ENCODE measurements at places on chromosomes 2 and 18.

- no peak for DNase-seq
Observed at GRCh38 chr2:73903313-73903712, 10.5 kb downstream of the ACTG2 start.

DNA sequence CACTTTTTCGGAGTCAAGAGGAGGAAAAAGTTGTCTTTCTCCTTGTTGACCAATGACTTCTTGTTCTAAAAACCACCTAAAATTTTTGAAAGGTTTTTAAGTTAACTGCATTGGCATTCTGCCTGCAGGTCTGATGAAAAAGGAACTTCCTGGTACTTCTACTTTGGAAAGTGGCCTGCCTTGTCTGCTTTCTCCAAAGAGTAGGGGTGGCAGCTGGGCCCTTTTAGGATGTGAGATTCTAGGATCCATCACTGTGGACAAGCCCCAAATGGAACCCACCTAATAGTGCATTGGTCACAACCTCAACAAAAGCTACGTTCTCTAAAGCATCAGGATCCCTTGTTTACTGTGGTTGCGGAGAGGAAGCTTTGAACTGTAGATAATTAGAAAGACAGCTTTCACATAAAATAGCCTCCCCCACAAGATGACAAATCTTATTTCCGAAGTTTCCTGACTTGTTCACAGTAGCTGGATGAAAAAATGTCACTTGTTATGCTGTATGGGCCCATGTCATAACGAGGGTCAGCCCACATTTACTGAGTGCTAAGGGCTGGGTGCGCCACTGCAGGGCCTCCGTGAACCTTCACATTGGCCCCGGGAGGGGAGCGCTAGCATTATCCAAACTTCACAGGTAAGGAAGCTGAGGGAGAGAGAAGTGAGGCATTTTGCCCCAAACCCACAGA lies 17.4 kb downstream of the ASPRV1 start:
- no peak for DNase-seq

DNA sequence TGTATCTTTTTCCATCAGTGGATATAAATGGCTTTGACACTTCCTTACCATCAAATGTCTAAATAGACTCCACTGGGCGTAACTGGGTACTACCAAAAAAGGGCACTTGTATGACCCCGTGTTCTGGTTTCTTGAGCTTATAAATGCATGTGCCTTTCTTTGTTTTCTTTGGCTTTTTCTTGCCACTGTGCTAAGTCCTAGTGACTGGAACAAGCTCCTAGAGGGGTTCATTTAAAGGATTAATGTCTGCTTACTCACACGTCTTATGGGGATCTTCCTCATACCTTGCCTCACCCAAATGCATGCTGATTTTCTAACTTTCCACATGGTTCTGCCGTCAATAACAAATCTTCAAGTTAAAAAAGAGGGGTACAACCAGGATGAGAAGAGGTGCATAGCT lies 19.8 kb upstream of the ZNF532 start:
- DNase-seq = no peak

GRCh38 chr18:22691946-22692710 lies 241.0 kb upstream of the RBBP8 start:
- no peak for DNase-seq

GRCh38 chr2:71449343-71449742 lies 4.0 kb upstream of the DYSF start:
- DNase-seq = no peak

DNA sequence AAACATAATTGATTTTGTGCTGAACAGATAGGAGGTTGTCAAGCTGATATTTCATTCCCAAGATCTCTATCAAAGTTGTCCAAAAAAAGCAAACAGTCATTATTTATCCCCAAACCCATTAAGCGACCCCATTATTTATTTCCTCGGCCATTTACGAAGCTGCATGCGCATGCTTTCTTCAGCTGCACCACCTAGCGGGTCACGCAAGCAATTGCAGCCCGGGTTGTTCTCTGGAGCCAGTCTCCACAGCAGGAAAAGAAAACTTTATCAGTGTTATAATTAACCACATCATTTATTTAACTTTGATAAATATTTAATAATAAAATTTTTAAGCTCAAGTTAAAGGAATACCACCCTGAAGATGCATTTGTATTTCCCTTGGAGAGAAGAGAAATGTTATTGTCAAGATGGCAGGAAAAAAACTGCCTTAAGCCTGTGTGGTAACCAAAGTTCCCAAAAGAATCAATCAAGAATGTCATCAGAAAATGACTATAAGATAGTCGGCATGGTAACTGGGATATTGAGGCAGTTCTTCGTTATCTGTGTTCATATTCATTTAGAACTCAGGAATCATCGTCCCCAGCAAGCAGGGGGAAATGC lies 304.7 kb downstream of the FBXO15 start:
- no peak for DNase-seq

DNA sequence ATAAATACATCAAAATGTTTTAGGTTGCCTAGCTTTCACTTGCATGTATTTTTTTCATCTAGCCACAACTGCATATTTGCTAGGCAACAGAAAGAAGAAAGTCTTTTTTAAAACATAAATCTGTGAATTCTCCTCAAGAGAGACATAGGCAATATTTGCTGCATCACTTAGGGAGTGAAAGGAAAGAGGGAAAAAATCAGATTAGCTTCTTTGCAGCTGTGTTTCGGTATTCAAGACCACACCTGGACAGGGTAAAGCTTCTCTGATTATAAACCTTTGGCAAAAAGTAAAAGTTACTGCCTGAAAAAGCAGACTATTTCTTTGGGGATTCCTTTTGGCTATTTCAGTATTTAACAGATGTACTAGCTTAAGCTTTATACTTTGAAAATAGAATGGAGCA lies 280.9 kb upstream of the ZSWIM2 start:
- DNase-seq = no peak

DNA sequence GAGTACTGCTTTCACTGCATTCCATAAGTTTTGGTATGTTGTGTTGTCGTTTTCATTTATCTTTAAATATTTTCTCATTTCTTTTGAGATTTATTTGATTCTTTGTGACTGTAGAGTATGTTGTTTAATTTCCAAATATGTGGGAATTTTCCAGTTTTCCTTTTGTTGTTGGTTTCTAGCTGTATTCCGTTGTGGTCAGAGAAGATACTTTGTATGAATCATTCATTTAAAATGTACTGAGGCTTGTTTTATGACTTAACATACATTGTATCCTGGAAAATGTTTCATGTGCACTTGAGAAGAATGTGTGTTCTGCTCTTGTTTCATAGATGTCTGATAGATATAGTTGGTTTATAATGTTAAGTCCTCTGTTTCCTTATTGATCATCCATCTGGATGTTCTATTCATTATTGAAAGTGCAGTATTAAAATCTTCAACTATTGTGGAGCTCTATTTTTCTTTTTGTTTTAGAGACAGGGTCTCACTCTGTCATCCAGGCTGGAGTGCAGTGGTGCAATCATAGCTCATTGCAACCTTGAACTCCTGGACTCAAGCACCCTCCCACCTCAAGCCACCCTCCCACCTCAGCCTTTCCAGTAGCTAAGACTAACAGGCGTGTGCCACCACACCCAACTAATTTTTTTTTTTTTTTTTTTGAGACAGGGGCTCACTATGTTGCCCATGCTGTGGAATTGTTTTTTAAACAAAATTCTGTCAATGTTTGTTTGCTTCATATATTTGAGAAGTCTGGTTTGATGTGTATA lies 96.8 kb downstream of the TAF4B start:
- DNase-seq = no peak

DNA sequence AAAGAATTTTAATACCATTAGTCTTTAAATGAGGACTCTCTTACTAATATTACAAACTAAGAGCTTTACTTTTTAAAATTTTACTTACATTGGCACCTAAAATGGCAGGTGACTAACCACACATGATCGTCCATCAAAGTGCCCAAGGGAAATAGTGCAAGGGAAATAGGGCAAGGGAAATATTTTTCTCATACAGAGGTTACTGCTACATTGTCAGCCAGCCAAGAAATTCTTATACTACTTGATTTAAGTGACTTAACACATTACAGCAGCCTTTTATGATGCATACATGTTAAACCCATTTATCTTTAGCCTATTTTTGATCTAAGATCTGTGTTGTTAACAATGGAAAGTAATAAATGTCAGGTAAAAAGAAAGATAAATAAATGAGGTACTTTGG lies 587.2 kb upstream of the PKDCC start:
- DNase-seq = no peak

GRCh38 chr18:59729781-59730180 lies 32.6 kb upstream of the CCBE1 start:
- DNase-seq = no peak

Data from spleen (tissue), 13 donors.